ENCODE measurements at places on chromosomes 7 and 10.

DNA sequence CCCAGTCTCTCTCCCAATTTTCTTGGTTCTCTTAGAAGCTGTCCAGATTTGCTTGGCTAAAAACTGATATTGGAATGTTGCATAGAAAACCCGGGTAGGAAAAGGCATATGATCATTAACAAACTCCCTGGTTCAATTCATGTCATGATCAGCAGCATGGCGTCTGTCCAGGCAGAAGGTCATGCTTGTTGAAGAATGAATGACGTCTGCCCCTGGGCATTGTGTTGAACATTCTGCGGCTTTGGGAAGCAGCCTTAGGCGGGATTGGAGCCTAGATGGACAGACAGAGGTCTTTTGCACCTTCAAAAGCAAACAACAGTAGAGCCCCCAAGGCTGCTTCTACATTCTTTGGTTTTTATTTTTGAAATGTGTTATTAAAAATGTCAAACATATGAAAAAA, 7.7 kb upstream of the MINDY3 start:
- no peak for DNase-seq

- DNase-seq: no peak
Observed at GRCh38 chr10:119449760-119450461, 92.6 kb downstream of the RGS10 start.

DNA sequence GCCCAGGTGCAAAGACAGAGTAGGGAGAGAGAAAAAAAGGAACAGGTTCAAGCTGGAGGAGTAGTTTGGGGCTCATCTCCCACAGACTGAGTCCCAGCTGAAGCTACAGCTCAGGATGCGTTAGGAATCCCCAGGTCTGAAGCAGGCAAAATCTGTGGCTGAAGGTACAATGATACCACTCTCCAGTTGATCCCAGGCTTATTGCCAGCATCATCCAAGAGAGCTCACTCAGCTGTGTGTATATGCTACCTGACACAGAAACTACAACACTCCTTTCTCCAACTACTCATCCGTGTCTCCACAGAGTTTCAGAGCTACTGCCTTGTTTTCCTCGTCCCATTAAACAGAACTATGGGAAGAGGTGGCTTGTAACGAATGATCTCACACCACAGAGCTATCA, 851.3 kb downstream of the GRID1 start:
- no peak for DNase-seq

- no peak for DNase-seq
Observed at GRCh38 chr10:20855398-20856038, 41.6 kb downstream of the NEBL start.

DNA sequence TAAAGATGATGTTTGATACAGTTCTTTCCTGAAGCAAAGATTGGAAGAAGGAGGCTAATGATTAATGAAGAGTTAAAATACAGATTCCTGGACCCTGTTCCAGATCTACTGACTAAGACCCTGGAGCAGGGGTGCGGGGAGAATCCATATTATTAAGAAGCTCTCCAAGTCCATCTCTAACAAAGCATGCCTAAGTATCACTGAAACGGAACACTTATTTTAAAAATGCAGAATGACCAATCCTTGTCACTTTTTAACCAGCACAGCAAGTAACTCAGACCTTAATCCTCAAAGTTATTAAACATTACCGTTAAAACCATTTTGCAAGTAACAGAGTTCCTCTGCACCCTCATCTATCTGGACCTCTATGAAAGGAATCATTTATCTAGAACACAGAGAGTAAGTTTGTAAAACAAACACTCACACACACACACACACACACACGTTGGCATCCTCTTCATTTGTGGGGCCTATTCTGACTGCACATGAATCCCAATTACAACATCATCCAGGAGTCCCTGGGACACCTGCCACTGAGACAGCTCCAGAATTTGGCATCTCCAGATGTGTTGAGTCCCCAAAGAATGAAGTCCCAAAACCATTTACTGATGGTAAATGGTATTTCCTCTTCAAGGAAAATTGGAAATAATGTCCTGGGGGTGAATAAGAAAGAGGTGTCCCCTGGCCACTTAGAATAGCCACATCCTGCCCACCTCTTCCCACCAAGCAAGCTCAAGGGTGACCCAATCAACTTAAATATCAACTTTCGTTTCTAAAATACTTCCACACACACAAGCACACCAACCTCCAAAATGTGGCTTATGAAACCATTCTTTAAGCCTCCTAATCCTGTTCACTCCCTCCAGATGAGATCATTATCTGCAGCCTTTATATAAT, 117.5 kb downstream of the PARD3 start:
- DNase-seq: no peak

GRCh38 chr7:70341446-70341845, 743.2 kb downstream of the AUTS2 start:
- no peak for DNase-seq

- peak; percentile 25 for DNase-seq
Observed at GRCh38 chr10:13784067-13784466, 197.3 kb downstream of the PRPF18 start.

DNA sequence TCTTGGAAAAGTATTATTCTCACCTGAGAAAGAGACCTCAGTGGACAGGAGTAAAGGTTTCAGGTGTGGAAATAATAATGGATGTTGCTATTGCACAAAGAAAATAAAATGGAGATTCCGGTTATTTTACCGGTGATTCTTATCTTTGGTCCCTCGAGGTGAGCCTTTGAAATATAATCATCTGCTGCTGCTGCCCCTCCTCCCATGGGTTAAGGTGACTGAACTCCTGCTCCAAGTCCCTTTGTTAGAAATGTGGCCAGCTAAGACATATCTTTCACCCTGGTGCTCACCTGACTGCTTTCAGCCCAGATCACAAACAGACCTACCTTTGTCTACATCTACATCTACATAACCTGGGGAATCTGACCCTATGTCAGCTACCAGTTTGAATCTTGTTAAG, 5.7 kb downstream of the CUBN start:
- no peak for DNase-seq

DNA sequence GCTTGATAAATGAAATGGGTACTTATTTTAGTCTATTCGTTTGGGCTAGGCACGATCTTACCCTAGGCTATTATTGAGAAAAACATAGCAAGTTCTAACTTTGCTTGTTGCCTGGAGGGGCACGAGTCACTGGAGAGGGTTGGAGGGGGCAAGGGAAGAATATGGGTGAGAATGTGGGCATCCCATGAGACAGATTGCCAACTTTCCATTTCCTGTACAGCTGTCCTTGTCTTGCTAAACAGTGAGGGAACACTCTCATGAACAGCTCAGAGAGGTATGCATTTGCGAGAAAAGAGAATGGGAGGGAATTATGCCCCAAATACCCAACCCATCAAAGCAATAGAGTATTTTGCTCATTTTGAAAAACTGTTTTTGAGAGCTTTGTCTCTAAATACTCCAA, 9.2 kb downstream of the CDHR3 start:
- no peak for DNase-seq

- DNase-seq: no peak
Observed at GRCh38 chr10:122363311-122363710, 11.2 kb upstream of the PLEKHA1 start.

- no peak for DNase-seq
Observed at GRCh38 chr7:91759205-91759863, 121.2 kb downstream of the MTERF1 start.

DNA sequence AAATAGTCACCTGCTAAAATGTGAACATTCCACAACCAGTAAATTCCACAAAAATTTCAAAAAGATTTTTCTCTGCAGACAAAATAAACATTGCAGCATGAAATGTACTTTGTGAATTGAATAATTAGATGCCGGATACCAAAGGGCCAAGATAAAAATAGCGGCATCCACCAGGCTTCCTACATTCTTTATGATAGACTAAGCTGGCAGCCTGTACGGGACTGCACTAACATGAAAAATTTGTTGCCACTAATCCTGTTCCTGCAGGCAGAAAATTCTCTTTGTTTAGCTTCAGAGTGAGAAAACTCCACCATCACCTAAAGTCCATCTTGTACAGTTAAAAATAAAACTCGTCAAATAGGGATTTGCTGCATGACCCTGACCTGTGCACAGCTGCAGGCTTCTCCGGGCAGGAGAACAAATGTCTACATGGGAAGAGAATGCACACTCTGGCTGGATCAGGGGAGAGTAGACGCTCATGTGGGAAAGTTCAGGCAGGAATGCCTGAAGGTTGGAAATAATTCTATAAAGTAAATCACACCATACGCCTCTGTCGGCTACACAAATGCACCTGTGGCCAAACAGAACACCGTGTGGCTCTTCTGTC, 15.6 kb upstream of the ADO start:
- DNase-seq: no peak

DNA sequence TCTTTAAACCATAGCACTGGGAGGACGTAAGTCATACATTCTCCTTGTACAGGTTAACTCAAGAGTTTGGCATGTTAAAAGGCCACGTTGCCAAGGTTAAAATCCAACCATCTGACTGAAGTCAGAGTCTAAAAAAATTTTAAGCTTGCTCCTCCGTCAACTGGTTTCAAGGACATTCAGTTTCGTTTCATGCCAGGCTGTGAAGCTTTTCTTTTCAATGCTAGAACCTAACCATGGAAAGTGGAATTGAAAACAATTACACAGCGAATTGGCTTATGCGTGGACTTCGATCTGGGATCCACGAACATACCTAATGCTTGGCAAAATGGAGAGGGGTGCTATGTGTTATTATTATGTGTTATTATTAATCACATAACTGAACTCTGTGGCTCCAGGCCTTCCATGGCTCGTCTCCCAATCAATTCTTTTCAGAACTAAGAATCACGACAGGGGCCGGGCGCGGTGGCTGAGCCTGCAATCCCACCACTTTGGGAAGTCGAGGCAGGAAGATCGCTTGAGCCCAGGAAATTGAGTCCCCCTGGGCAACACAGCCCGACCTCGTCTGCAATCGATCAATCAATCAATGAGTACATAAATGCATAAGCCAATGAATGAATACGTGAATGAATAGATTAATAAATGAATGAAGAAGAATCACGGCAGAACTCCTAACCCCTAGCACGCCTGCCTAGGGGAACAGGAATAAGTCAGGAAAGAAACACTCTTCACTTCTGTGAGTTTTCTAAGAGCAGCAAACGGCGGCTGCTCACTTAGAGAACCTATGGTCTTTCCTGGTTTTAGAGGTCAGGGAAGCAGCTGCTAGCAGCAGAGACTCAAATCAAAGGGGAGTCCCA, 733 bp upstream of the ARL5B start:
- peak; percentile 74 for DNase-seq

GRCh38 chr10:43865265-43866135, 216.8 kb upstream of the ZNF32 start:
- no peak for DNase-seq

GRCh38 chr10:120588311-120588710, 131.3 kb downstream of the PLPP4 start:
- no peak for DNase-seq

GRCh38 chr7:142614116-142614515, 135.2 kb upstream of the PRSS1 start:
- no peak for DNase-seq

DNA sequence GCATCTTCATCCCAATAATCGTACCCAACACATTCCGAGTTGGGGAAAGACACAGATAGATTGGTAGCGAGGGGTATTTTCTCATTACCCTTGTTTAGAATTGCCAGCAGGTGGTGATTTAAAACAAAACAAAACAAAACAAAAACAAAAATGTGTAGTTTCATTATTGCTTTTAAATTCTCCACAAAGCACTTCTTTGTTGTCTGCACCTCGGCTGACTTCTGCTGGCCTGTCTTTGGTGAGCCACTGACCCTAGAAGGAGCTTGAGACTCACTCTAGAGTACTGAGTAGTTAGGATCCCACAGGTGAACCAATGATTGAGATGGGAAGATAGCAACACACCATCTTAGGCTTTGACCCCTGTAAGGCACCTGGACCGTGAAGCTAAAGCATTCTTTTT, 105.4 kb upstream of the BET1 start:
- DNase-seq: no peak

GRCh38 chr10:114058297-114058696, 14.6 kb downstream of the ADRB1 start:
- no peak for DNase-seq

Measured in CD4-positive, alpha-beta T cell treated with Interferon alpha-2 for 1 hour (primary cell).